ENCODE measurements at places on chromosomes 6 and 20.

DNA sequence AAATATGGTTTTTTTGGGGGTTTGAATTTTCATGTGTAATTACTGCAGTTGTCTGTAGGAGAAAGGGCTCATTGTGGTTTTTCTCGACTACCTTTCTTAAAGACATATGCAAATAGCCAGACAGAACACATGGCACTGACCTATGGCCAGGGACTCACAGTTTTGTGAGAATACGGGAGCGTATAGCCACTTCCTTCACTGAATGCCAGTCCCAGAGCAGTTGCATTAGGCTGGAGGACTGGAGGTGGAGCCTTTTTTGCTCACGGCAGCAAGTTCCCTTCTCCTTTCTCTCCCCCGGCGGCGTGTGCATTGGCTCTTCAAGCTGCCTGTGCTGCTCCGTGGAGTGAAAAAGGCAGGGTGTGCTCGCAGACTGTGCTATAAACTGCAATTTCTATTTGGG lies 114.9 kb downstream of the AKAP7 start:
- peak; percentile 73 for DNase-seq

DNA sequence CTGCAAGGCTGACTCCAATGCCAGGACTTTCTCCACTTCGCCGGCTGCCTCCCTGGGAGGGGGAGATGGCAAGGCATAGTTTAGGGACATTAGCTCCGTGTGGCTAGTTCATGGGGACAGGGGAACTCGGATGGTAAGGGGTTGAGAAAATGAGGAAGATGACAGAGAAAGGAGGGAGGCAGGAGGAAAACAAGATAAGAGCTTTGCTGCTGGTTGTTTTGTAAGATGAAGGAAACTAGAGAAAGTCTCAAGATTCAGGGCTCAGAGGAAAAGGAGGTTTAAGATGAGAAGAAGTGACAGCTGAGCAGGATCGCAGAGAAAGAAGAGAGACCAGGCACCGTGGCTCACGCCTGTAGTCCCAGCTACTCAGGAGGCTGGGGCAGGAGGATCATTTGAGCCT lies 180.9 kb upstream of the RREB1 start:
- no peak for DNase-seq

GRCh38 chr6:81718126-81718525 lies 34.4 kb downstream of the TENT5A start:
- DNase-seq, result no peak

DNA sequence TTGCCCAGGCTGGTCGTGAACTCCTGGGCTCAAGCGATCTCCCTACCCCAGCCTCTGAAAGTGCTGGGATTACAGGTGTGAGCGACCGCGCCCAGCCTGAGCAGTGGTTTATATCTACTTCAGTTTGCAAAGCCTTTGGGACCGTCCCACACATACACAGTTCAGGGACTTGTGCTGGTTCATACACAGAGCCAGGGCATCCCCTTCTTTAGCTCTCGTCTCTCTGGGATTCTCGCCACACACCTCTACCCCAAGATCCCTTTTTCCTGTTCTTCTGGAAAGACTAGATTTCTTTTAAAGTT lies 12.5 kb downstream of the CAP2 start:
- no peak for DNase-seq

DNA sequence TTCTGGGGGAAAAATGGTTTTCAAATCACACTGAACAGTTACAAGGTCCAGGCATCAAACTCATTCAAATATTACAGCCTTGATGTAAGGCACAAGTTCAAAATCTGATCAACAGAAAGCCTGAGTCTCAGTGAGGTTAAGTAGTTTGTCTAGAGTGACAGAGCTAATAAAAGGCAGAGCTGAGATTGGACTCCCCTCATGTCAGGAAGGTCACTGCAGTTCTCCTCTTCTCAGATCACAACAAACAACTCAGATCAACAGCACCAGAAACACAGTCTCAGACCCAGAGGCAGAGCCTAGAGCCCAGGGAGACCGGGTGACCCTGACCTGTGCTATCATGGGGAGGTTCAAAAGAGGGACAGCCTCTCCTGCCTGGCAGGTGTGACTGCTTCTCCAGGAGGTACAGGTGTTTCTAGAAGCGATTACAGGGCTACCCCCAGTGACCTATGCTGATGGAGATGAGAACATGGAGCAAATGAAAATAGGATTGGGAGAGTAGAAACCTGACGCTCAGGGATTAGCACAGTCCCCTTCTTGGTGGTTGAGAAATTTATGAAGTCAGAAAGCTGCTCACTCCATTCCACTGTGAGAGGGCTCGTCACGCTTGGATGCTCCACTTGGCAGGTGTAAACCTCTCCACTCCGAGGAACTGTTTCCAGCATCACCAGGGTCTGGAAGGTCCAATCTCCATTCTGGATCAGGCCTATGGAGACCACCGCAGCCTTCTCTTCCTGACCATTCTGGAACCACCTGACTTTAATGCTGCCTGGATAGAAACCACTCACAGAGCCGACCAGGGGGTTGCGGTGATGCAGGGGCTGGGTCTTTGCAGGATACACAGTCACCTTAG lies 24.3 kb upstream of the HLA-DRB5 start:
- no peak for DNase-seq

GRCh38 chr6:148438632-148439031 lies 96.0 kb downstream of the SASH1 start:
- no peak for DNase-seq

DNA sequence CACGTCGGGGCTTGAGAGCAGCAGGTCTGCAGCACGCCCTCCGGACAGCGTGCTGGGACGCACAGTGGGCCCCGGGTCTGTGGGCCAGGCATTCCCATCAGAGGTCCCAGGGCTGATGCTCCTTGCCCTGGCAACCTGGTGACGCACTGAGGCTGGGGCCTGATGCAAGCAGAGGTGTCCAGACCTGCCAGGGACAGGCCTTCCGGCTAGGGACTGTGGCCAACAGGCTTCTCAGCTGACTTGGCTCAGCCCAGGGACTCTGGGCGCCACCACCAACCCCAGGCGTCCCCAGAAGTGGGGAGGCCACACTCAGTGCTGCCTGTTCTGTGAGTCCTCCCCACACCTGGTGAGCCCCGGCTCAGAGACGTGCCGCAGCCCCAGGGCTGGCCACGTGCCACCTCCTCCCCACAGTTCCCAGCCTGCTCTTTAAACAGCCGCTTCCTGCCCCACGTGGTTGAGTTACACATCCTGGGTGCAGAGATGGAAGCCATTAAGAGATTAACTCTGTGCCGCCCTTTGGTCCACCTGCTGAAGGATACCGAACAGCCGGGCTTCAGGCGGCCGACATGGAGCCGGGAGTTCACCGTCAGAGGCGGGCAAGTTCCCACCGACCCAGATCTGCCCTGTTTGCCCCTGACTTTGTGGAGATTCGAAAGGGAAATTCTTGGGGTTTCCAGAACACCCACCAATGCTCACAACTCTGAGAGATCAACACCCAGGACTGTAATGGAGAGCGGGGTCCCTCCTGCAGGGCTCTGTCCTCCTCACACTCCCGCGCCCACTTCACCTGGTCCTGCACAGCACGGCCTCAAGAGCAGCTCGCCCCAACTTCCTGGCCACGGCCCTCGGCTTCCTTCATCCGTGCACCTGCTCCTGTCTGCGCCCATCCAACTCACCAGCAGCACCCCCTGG lies 37.6 kb upstream of the ZBP1 start:
- DNase-seq, result peak; percentile 79

Data from aorta (tissue), 5 donors.